Activated CD8-positive, alpha-beta memory T cell treated with anti-CD3 and anti-CD28 coated beads for 4 hours (primary cell): ENCODE measurements at places on chromosomes 1 and 21.

GRCh38 chr1:52748119-52748518 lies 21.9 kb downstream of the ZYG11B start:
- no peak for DNase-seq

DNA sequence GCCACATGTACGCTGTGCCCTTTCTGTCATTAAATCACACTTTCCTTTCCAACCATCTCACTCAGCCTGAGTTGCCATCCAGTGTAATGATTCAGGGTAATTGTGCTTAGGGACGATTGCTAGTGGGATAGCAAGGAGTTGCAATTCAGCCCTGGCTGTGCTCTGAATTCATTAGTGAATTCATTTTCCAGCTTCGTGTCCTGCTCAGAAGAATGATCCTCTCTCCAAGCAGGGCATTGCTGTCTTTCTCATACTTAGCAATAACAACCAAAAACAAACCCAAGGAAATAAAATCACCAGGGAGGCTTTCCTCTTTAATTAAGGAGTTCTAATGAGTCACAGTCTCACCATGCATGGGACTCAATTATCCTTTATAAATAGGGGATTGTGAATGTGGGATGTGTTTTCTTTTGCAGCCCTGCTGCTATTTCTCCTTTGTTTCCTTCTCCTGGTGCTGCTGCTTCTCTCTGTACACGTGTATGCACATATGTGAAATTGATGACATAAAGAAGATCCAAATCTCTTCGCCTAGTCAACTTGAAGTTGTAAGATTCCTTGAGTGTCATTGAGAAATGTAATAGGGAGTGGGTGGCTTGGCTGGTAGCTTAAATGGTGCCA lies 167.0 kb downstream of the TSEN15 start:
- DNase-seq, result no peak

DNA sequence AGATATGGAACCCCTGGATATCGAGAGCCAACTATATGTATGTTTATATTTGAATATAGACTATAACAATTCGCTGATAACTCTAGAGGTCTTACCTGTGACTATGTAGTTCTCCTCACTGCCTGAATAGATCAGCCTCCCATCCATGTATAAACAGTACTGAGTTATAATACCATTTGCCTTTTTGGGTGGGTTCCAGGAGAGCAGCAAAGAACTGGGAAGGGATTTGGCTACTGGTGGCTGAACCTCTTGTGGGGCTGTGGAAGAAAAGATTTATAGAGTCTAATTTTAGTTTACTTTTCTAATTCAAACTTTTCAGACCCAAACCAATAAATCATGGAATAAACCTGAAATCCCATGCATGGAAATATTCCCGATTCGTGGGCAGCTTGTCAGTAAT lies 376.9 kb downstream of the USH2A start:
- DNase-seq, result no peak

DNA sequence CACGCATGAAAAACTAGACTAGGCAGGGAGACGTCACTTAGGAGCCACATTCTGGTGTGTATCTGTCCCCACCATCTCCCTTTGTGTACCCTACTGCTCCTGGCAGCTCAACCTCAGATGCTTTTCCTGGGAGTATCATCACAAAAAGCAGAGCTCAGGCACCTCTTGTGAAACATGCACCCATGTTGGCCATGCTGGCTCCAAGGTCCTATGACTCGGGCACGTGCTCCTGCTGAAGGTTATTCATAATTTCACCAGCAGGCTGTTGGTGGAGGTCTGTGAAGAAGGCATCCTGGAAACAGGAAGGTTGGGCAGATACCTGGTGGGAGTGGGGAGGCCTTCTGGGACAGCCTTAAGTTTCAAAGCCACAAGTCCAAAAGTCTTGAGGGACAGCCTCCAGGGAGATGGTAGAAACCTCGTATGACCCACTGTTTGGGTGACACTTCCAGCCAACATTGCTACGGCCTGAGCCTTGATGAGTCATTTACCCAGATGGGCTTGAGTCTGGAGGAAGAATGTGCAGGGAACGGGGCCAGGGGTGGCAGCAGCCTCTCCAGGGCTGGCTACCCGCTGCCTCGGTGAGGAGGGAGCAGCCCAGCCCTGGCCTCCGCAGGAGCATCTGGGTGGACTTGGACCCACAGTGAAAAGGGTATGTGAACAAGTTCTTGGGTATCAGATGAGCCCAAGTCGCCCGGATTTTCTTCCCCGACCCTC lies 75.8 kb downstream of the PGBD5 start:
- no peak for DNase-seq

DNA sequence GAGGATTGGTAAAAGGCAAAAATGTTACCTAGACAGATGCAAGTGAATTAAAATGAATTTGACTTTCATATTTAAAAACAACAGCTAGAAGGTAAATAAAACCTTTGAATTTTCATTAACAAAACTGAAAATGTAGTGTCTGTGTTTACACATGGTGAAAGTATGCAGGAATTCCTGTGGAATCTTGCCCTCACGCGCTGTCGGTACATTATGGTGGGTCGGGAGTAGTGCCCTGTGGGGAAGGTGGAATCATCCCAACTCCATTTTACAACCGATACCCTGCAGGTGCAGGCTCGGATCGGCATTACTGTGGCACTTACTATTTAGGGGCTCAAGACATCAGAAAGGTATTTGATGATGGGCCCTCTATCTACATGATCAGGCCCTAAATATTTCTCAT lies 197.2 kb upstream of the MAP1LC3C start:
- no peak for DNase-seq

DNA sequence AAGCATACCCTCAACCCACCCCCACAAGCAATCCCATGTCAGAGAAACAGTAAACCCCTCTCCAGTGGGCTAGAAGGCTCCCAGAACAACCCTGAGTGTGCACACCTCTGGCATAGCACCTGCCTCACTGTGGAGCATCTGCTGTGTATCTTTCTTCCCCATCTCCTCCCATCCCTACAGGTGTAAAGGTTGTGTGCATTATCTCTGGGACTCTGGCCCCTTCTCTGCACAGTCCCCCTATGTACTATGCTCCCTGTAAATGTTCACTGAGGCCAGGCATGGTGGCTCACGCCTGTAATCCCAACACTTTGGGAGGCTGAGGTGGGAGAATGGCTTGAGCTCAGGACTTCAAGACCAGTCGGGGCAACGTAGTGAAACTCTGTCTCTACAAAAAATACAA lies 700 bp upstream of the CACNA1S start:
- DNase-seq, result no peak

DNA sequence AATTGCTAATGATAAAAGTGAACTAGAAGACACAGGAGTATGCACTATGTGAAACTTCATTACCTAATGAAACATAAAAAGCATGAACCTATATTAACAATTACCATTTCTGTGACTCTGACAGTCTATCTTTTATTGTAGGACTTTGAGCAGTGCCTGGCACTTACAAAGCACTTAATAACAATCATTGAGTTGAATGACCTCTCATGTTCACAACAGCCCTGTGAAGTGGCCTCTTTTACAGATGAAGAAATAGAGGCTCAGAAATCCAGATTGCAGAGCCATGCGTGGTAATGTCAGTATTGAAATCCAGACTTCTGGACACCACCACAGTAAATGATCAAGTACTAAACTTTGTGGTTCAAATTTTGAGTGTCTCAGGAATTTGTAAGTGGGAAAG lies 326.4 kb downstream of the NTNG1 start:
- no peak for DNase-seq

- no peak for DNase-seq
Observed at GRCh38 chr1:238777551-238777950, 608.8 kb upstream of the CHRM3 start.

- DNase-seq, result no peak
Observed at GRCh38 chr1:43321331-43321891, 16.2 kb upstream of the MPL start.

- no peak for DNase-seq
Observed at GRCh38 chr1:154866257-154867063, 3.6 kb downstream of the KCNN3 start.

DNA sequence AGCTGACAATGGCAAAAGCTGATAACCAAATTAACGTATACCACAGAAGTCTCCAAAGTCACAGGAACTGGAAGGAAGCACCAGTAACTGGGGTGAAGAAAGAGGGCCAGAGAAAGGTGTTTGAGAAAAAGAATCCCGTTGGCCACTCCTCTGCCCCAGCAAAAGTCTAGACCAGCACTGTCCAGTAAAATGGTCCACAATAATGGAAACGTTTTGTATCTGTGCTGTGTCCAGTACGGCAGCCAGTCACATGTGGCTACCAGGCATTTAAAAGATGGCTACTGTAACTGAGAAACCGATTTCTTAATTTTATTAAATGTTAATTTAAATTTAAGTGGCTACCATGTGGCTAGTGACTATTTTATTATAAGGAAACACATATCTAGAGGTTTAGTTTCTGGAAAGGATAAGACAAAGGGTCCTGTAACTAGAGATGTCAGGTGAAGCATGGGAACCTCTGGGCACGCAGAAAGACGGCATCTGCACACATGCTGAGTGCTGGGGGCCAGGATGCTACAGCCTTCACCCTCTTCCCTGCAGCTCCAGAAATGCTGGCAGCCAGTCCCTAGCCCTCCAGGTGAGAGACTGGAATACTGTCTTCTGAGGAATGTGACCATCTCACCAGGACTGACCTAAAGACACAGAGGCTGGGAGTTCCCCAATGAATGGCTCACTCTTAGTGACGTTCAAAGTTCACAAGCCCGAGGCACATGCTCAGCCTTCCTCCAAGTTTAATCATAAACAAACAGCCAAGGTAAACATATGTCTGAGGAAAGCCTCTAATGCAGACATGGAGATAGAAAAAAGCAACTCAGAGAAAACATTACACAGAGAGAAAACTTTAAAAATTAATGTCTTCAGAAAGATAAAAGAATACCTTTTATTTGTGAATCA lies 50.7 kb downstream of the JAK1 start:
- DNase-seq, result no peak

GRCh38 chr1:74611887-74612286 lies 61.7 kb downstream of the ERICH3 start:
- DNase-seq, result no peak

DNA sequence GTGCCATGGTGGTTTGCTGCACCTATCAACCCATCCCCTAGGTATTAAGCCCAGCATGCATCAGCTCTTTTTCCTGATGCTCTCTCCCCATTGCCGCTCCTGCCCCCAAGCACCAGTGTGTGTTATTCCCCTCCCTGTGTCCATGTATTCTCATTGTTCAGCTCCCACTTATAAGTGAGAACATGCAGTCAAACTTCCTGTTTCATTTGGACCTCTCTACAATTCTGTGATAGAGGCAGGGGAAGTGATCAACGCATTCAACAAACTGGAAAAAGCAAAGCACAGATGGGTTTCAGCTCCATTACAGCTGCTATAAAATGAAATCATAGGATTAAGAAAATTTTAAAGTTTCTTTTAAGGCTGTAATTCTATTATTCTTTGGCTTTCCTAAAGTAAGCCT lies 23.3 kb upstream of the CD55 start:
- no peak for DNase-seq

DNA sequence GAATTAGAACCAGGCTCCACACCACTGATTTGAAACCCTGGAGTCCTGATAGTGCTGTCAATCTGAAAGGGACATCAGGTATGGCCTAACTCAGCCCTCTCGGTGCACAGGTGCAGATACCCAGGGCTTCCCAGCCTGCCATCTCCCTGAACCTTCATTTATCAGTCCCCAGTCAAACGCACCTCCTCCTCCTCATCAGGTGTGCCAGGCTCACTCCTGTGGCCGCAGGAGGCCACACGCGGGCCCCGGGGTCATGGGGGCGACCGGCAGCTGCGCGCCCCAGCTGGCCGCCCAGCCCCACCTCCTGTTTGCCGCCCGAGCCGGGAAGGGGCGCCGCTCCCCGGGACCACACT lies 572 bp downstream of the FUCA1 start:
- no peak for DNase-seq

DNA sequence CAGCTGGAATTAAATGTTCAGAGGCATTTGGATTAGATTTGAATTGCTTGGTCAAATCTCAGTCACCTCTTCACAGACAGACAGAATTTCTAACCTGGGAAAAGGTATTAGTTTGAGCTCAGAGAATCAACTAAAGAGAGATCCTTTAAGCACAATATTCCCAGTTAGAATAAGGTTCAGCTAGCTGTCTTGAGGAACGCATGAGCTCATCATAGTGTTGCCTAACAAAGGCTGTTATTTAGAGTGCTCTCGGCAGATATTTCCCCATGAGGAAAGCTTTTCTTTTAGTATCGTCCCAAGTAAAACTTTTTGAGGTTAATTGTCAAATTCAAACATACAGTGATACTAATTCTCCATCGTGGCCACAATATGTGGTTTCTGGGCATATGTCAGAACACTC lies 269.9 kb downstream of the HLX start:
- DNase-seq, result no peak

GRCh38 chr1:55196433-55197035 lies 18.6 kb downstream of the USP24 start:
- DNase-seq, result no peak

DNA sequence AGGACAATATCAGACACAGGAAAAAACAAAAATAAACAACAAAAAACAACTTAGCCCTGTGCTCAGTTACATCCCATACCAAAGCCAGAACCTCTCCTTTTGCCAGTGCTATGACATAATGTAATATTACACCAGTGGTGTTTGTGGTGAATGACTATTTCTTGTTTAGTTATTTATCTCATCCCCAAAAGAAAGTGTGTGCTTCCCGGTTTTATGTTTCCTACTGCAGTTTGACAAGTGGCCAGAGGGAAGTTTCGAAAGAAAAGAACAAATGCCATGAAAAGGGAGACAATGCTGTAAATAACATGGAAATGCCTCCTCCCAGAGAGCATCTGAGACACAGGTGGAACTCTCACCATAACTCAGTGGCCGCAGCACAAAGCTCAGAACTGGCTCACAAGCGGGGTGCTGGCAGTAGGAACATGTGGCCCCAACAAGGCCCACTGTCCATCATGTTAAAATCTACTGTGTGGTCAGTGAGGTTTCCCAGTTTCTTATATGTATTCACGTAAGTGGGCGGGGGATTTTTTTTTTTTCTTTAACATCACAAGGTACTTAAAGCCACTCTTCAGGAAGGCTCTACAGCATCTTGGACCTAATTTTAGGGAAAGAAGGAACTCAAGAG lies 158.2 kb downstream of the BARHL2 start:
- no peak for DNase-seq

DNA sequence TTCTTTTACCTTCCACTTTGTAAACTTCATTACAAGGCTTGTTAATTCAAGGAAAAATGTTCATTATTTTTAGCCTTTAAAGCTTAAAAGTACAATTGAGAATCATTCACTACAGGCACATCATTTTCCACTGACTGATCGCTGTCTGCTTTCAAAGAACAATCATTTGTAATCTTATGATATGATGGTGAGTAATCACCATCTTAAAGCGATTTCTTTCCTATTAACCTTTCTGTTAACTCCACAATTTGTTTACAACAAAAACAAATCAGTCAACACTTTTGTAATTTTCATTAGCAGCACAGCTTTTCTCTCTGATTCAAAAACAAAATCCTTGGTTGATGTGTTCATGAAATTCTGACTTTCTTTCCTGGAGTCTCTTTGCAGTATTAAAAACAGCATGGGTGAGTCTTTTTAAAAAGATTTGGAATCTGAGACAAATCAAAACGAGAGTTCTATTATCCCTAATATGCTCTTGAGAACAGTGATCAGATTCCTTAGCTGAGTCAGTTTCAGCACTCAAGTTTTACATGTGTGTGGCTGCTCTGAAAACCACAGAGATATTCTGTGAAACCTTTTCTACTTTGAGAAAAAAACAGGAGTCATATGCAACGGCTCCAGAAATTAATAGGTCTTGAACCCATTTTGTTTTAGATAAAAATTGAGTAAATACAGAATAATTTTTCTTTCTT lies 145.8 kb upstream of the TMPRSS15 start:
- no peak for DNase-seq

- DNase-seq, result no peak
Observed at GRCh38 chr1:61083013-61083806, 849 bp downstream of the NFIA start.
